ENCODE measurements at places on chromosomes 3 and 15.

- DNase-seq = no peak
Measured at GRCh38 chr3:25843332-25843731, 53.4 kb downstream of the OXSM start.

DNA sequence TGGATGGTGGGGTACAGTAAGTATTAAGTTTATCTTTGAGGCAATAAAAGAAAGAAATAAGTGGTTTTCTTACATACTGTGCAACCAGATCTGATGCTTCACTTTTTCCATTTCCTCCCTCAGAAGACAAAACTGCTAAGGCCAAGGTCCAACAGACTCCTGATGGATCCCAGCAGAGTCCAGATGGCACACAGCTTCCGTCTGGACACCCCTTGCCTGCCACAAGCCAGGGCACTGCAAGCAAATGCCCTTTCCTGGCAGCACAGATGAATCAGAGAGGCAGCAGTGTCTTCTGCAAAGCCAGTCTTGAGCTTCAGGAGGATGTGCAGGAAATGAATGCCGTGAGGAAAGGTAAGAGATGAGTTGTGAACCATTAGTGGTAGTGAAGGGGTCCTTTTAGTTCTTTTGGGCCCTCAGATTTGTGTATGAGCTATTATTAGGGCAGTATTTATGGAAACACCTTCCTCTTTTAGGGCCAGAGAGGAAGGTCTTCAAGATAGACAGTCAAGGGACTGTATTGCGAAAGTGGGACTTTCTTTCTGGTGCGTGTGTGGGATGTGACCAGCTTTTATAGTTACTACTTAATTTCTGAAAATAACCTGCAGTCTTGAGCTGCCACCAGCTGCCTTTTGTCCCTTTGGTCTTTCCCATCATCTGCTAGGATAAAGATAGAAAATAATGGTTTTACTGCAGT lies 4.6 kb downstream of the ALAS1 start:
- no peak for DNase-seq

DNA sequence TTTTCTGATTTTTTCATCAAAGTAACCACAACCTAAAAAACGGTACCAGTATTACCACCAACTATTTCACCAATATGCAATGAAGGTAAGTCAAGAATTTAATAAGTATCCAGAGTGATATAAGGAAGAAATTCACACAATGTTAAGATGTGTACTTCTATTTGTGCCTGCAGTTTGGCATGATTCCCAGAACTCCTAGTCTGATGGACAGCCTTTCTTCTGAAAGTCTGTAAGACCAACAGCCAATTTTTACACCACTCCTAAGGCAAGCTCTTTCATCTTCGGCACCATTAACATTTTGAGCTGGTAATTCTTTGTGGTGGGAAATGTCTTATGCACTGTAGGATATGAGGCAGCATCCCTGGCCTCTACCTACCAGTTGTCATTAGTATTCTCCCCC lies 108.3 kb downstream of the VPS13C start:
- no peak for DNase-seq

DNA sequence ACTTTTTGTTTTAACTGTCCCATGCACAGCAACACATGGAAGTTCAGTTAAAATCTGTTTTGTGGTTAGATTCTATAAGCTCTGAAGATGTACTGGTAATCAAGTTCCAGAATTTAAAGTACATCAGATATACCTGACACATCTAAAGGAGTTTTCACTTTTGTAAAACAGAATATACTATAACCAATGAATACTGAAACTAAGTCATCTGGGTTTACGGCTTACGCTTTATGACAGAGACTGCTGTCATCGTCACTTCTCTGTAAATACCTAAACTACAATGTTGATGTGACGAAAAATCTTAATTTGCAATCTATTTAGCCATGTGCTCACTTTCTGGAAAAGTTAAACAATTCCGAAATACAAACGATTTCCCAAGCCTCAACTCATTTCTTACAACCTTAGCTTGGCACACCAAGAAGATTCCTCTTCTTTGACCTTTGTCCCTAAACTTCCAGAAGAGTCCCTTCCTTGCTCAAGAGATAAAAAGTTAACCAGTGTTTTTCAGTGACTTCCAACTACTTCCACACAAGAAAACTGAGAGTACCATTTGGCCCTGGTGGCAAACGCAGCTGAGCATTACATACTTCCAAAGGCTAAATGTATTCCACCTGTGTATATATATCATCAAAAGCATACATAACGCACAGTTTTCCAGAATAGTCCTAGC lies 56.8 kb upstream of the NEK10 start:
- DNase-seq = no peak

DNA sequence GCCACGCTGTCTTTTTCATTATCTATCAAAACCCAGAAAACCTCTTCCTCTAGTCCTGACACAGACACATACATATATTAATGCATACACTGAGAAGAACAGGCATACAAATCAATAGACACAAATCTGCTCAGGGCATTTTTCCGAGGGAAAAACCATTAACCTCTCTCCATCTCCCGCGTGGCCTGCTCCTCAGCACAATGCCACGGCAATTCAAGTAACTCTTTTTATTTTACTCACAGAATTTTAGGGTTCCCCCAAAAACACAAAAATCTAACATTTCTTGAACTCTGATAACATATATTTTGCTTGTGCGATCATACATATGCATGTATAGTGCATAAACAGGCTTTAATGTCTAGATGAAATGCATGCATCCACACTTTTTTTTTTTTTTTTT lies 110.8 kb upstream of the NSMCE3 start:
- no peak for DNase-seq

DNA sequence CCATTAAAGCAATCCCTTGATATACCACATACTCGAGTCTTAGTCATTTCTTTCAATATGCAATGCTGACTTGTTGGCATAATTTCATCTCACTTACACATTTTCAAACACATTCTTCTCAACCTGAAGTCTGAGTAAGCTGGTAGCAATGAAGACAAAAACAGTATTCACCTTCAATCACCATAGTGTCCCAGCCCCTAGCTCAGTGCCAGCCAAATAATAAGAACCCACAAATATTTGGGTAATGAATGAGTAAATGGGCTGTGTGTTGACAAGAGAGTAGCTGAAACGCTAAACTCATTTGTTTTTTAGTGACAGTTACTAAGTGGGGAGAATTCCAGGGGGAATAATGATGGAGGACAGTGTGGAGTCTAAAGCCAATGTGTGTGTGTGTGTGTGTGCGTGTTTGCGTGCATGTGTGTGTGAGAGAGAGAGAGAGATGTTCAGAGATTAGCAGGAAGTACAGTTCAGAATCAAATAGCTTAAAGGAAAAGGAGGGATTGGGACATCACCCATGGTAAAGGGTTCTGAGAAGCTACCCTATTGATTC lies 165.7 kb downstream of the GAP43 start:
- DNase-seq = peak; percentile 11

DNA sequence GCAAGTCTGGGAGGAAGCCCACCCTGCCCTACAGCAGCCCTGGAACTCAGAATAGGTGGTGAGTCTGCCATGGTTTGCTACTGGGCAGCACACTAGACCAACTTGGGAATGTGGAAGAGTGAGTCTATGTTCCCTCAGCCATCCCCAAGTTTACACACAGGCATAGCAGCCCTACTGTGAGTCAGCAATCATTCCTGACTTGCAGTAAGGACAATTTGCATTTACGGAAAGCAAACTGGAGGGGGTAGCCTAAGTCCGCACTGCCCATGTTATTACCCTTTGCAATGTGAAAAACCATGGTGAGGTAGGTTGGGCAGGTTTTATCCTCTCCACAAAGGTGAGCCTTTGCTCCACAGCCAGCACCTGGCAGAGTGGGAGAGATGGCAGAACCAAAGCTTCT lies 4.6 kb downstream of the TCTA start:
- DNase-seq = no peak

- DNase-seq = no peak
Measured at GRCh38 chr3:193630005-193630404, 37.0 kb downstream of the OPA1 start.

DNA sequence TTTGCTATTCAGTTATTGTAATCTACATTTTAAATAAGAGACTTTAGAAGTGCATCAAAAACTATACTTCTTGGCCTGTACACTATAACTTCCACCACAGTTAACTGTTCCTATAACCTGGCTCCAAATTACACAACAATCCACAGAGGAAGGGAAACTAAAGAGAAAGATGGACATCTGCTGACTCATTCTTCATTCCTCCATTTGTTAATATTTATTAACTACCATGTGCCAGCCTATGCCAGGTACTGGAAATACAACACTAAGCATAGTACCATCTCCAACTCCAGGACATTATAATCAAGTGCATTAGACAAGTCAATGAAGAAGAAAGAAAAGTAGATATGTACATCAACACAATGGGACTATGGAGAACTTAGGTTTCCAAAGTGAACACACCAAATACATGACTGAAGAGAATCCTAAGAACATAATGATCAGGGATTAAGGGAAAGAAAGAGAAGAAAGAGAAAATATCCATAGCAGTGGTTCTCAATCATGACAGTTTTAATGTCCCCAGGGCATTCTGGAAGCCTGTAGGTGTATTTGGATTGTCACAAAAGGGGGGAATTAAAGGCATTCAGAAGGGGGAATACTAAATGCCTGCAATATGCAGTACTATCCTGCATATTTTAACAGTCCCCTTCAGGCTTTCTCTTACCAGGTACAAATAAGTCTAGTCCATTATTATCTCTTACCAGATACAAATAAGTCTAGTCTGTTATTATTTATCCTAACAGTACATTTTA lies 8.9 kb downstream of the ICE2 start:
- no peak for DNase-seq

- DNase-seq = peak; percentile 5
Measured at GRCh38 chr15:38941399-38941953, 376.9 kb upstream of the RASGRP1 start.

DNA sequence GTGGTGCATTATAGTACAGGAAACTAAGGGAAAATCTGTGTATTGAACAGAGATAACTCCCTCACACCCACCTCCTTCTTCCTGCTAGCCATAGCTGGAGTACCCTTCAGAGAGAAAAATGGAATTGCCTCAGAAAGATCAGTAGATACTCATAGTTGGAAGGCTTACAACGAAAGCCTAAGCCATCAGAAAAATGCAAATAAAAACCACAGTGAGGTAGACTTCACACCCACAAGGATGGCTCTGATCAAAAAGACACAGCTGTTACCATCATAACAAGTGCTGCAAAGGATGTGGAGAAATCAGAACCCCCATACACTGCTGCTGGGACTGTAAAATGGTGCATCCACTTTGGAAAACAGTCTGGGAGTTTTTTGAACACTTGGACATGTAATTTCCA lies 7.4 kb upstream of the DLG1 start:
- DNase-seq = no peak

- DNase-seq = no peak
Measured at GRCh38 chr3:69411346-69411745, 25.5 kb upstream of the FRMD4B start.

- DNase-seq = peak; percentile 50
Measured at GRCh38 chr3:32569540-32570420, 878 bp downstream of the DYNC1LI1 start.

- DNase-seq = no peak
Measured at GRCh38 chr3:168858327-168858726, 762.6 kb upstream of the GOLIM4 start.

DNA sequence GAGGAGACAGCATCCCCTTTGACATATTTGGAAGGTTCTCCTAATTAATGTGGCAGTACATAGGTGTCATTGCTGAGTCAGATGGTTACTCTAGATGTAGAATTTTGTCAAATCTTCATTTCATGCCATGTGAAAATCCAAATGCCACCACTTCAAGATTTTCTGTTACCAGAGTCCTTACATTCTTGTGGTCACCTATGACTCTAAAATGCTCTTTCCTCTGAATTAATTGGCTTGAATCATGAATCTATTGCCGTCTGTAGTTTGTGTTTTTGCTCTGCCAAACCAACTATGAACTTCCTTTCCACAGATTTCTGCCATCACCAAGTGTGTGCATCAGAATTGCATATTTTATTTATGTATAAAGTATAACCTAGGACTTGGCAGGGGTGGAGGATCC lies 269.4 kb upstream of the ZPLD1 start:
- no peak for DNase-seq

GRCh38 chr3:141796889-141797781 lies 33.9 kb downstream of the GRK7 start:
- DNase-seq = no peak

DNA sequence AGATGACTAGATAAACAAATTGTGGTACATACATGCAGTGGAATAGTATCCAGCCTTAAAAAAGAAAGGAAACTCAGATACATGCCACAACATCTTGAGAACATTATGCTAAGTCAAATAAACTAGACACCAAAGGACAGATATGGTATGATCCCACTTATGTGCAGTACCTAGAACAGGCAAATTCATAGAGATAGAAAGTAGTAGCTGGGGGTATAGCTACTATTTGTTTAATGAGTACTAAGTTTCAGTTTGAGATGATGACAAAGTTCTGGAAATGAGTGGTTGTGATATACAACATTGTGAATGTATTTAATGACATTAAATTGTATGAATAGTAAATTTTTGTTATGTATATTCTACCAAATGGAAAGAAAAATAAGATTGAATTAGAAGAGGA lies 477.2 kb upstream of the CFAP20DC start:
- DNase-seq = no peak

DNA sequence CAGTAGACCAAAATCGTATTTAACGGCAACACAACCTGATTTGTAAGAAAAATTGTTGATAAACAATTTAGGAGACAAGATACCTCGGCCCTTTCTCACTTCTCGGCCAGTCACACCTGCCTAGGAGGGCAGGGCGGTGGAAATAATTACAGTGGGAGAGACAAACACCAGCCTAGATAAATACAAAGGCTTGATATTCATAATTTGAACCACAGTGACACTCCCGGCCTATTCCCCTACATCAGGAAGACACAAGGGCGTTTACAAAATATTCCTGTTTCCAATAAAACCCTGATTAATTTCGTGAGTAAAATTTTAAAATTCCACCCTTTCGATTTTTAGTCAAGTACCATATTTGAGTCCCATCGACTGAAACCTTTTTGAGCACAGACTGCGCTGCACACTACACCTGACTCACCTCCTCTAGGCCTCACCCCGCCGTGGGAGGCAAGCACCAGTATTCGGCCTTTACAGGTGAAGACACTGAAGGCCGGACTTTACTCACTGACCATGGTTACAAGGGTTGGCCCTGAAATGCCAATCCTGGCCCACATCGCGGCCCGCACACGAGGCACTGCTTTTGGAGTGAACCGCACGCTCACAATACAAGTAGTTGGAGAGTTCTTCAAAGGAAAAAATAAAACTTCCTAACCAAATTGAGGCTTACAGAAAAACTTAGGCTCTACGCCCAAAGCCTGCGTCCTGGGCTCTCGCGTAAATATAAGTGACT lies 794 bp downstream of the ARPP19 start:
- peak; percentile 61 for DNase-seq

GRCh38 chr15:90336705-90337141 lies 15.4 kb upstream of the ZNF774 start:
- DNase-seq = peak; percentile 53

GRCh38 chr15:91866371-91866905 lies 12.9 kb downstream of the SLCO3A1 start:
- DNase-seq = no peak

- no peak for DNase-seq
Measured at GRCh38 chr3:23067116-23067515, 136.0 kb upstream of the UBE2E2 start.

- DNase-seq = no peak
Measured at GRCh38 chr3:180265551-180265950, 228.8 kb upstream of the PEX5L start.

GRCh38 chr3:47581422-47581821 lies 2.8 kb upstream of the CSPG5 start:
- no peak for DNase-seq

Measured in LoVo (cell line).